ENCODE measurements at places on chromosomes 6 and 20.

- no peak for DNase-seq
Observed at GRCh38 chr20:64101731-64102621, 5.4 kb downstream of the NPBWR2 start.

DNA sequence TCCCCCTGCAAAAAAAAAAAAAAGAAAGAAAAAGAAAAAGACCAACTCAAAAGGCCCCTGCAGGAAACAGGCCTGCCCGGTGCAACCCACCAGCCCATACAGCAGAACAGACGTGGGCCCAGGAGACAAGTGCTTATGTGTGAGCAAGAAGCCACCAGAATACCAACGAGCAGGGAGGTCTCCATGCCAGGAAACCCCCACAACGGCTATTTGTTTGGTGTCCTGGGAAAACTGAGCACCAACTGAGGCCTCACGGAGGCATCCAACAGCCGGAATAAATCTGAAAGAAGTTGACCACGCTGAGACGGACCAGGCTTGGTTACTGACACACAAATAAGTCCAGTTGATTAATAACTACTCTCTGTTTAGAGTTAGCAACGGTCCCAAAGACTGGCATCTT, 29.7 kb downstream of the PTPRT start:
- no peak for DNase-seq

GRCh38 chr20:41902346-41902745, 284.2 kb upstream of the CHD6 start:
- DNase-seq: no peak

- DNase-seq: no peak
Observed at GRCh38 chr6:18248698-18249097, 15.6 kb downstream of the DEK start.

- DNase-seq: no peak
Observed at GRCh38 chr20:50191544-50192363, 1.1 kb downstream of the CEBPB start.

- DNase-seq: no peak
Observed at GRCh38 chr6:1178590-1178989, 133.3 kb upstream of the FOXQ1 start.

GRCh38 chr20:1402149-1402548, 9.3 kb upstream of the FKBP1A start:
- DNase-seq: no peak

DNA sequence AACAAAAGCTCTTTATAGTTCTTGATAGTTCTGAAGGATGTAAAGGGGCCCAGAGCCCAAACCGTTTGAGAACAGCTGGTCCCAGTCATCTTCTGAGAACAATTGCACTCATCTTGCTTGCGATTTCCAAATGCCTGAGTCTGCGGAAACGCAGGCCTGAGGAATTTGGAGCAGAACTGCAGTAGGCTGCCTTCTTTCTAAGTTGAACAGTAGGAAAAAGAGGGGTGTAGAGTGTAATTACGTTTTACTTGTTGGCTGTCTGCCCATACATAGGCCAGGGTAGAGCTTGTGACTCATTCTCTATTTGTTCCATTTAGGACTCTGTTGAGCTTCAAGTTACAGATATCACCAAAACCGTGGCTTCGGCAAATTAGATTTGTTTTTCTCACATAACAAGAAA, 42.0 kb upstream of the KIF16B start:
- peak; percentile 52 for DNase-seq
